ENCODE measurements at places on chromosomes 13 and 19.

- DNase-seq: no peak
Measured at GRCh38 chr19:19578252-19578651, 40.2 kb downstream of the CILP2 start.

DNA sequence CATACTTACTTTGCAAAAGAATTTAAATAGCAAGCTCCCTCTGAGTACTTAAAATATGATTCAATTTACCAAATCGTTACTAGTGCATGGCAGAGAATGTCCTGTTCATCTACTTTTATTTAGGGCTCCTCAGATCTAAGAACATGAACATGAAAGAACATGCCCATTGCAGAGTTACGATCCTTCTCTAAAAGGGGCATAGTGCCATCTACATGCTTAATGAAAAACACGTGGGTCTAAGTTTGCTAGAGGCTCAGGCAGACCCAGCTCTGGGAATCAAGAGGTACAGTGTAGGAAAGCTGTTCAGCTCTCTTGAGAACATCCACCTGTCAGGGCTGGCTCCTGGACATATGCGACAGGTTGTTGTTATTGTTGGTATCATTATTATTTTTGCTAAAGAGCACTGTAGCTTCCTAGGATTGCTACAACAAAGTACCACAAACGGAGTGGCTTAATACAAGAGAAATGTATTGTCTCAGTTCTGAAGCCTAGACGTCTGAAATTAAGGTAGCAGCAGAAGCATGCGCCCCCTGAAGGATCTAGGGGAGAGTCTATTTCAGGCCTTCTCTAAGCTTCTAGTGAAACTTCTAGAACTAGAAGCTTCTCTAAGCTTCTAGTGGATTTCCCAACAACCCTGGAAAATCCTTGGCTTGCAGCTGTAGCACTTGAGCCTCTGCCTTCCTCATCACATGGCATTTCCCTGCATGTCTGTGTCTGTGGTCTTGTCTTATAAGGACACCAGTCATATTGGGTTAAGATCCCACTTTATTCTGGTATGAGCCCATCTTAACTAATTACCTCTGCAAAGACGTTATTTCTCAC, 133.9 kb downstream of the DCT start:
- no peak for DNase-seq

GRCh38 chr19:19445911-19446361, 40.5 kb downstream of the GATAD2A start:
- DNase-seq: no peak

GRCh38 chr13:71240911-71241310, 626.1 kb downstream of the DACH1 start:
- DNase-seq: no peak

DNA sequence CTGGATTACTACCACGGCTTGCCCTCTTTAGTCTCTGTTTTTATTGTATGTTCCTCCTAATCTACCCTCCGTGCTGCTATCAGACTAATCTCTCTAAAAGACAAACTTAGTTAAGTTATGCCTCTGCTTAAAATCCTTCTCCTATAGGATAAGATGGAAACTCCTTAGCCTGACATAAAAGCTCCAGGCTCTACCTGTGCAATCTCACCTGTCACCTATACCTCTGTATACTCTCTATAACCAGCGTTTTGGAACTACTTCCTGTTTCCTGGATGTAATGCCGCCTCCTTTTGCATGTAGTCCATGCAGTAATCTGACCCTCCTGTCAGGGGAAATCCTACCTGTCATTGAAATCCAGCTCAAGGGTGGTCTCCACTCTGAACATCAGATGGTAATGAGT, 41.2 kb downstream of the OLFM4 start:
- no peak for DNase-seq

DNA sequence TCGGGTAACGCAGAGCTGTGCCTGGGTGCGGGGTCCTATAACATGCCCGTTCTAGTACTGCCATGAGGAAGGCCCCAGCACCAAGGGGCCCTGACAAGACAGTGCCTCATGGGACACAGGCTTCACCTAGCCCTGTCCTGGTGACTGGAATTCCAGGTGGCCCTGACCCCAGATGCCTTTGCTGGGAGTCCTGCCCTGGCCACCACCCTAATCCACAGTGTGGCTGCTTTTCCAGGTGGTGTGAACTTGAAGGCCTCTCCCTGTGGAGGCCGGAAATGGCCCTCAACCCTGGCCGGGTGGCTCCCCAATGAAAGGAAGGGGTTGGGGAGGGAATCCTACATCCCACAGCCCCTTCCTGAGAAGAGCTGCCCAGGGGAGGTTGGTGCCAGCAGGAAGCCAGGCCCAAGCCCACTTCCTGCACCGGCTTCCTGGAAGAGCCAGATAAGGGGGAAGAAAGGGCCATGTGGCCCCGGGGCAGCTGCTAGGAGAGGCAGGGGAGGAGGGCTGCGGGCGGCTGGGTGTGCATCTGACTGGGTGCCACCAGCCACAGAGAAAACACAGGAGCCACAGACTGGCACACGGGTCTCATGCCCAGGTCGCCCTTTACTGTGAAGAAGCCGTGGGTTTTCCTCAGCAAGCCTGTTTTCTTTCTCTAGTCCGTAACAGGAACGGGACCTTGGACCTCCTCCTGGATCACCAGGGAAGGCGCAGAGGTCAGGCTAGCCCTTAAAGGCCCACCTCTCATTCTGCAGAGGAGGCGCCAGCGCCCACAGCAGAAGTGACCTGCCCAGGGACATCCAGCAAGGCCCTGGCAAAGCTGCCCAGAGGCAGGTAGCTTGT, 4.7 kb downstream of the LSM4 start:
- DNase-seq: no peak

GRCh38 chr13:41307884-41308640, 3.0 kb upstream of the NAA16 start:
- DNase-seq: no peak

GRCh38 chr13:50940509-50940908, 30.9 kb downstream of the RNASEH2B start:
- DNase-seq: no peak

DNA sequence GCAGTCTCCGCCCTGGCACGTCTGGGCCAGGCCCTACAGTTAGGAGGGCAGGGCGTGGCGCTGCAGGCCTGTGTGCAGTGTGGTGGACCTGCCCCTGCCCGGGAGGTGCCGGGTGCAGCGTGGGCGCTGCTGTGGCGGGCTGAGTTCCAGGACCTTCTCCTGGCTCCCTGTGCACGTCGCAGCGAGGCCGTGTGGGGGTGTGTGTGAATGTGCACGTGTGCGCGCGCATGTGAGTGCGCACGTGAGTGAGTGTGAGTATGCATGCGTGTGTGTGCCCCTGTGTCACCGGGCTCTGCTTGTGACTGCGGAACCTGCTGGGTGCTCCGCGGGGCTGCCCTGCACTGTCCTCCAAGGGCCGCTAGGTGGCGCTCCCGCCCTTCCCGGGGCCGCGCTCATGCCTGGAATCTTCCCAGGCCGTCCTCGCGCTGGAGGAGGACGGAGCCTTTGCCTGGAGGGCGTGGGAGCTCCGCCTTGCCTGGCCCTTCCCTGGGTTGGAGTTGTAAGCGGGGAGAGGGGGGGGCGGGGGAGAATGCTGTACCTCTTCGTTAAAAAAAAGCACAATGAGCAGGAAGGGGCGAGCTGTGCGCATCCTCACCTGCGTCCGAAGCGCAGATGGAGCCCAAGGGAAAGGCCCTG, 79.3 kb downstream of the KDM4B start:
- DNase-seq: peak; percentile 30

- no peak for DNase-seq
Measured at GRCh38 chr19:13154241-13154778, 4.1 kb downstream of the IER2 start.

- no peak for DNase-seq
Measured at GRCh38 chr13:33251131-33251661, 34.4 kb downstream of the STARD13 start.

GRCh38 chr13:27770809-27771208, 21.5 kb upstream of the GSX1 start:
- DNase-seq: no peak

DNA sequence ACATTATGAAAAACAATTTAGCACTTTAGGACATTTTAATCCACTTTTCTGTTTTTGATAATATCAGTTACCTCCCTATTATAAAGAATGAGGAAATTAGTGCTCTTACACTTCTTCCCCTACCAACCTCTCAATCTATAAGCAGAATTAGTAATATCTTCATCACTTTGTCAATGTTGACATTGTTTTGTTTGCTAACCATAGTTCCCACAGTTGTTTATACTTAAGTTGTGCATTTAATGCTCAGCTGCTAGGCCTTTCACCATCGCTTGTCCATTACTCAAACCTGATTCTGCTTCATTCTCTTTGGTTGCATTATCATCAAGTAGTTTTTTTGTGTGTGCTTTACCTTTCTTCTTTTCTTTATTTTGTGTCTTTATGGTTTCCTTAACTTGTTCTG, 132.1 kb downstream of the CDK8 start:
- no peak for DNase-seq

All from stimulated activated CD8-positive, alpha-beta memory T cell treated with anti-CD3 and anti-CD28 coated beads, Interleukin-2, amount 100 ng/mL, for 1 hour (primary cell).